ENCODE measurements at places on chromosomes 6 and 20.
A peak's percentile ranks its signal among the peaks of the same experiment; 100 is the strongest.

DNA sequence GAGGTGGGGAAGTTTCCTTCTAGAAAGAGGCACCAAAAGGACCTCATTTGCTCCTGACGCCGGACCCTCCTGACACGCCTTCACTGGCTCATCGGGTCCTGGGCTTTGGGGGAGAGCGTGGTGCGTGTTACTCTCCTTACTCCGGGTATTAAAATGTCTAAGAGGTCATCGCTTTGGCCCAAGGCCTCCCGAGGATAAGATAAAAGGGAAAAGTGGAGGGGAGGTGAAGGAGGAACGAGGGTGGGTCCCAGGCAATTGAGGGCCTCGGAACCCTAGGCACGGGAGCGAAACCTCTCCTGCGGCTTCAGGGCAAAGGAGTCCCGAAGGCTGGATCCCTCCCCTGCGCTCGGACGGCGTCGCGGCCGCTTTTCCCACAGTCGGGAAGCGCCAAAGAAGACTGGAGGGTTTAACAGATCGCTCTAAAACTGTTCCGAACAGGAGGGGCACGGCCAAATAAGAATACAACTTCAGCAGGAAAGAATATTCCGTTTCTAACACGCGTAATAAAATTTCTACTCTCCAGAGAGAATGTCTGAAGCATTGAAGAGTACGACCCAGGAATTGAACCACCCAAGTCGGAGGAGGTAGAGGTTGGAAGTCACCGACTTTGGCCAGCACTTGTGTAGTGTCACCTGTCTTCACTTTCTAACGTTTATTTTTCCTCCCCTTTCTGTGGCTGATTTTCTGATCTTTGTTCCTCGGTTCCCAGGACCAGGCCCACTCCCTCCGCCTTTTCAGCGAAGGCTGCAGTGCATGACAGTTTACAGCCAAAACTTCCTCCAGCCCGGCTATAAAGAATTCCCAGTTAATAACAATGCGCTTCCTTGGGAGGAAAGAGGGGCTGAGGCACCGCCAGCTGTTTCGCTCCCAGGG lies 2.1 kb upstream of the TBXT start:
- no peak for DNase-seq

DNA sequence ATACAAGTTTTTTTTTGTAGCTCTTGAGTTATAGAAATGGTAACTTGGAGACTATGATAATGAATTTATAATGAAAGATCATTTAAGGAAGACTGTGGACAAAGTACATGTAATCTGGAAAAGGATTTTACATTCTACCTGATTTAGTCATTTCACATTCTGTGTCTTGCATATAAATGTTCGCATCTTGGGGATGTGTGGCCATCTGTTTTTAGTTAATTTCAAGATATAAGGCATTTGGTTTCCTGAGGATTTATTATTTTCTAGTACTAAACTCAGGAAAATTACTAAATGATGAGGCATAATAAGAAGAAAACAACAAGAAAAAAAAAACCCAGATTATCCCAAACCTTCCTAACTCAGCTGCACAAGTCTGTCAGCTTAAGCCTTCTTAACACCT lies 112.7 kb upstream of the PRL start:
- DNase-seq, result no peak

- no peak for DNase-seq
These were observed 19.9 kb downstream of the JARID2 start for GRCh38 chr6:15265787-15266186.

DNA sequence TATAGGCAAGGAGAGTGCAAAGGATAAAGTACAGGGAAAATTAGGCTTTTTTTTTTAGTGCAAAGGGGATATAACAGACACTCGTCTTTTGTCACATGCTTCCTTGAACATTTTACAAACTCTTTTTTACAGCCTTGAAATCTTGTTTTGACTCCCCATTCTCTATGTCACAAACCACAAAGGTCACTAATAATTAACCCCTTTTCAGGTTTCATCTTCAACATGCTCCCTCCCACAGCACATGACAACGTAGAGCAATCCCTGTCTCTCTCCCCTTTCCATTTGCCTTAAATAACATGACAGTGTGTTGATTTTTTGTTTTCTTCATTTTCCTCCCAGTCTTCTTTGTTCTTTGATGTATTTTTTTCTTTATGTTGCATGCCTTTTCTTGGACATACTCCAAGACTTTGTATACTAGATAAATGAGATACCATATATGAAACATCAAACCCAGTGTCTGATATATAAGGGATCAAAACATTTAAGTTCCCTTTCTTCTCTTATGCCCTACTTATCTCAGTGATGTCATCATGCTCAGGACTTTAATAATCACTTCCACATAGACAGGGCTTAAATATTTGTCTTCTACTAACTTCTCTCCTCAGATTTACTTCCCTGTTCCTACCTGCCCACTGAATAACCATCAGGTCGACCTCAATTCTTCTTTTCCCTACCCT lies 378.7 kb upstream of the HSF2 start:
- DNase-seq, result no peak

- no peak for DNase-seq
These were observed 117.5 kb upstream of the BEND6 start for GRCh38 chr6:56837322-56837894.

GRCh38 chr6:111985202-111985731 lies 68.6 kb upstream of the CCN6 start:
- peak; percentile 91 for DNase-seq

DNA sequence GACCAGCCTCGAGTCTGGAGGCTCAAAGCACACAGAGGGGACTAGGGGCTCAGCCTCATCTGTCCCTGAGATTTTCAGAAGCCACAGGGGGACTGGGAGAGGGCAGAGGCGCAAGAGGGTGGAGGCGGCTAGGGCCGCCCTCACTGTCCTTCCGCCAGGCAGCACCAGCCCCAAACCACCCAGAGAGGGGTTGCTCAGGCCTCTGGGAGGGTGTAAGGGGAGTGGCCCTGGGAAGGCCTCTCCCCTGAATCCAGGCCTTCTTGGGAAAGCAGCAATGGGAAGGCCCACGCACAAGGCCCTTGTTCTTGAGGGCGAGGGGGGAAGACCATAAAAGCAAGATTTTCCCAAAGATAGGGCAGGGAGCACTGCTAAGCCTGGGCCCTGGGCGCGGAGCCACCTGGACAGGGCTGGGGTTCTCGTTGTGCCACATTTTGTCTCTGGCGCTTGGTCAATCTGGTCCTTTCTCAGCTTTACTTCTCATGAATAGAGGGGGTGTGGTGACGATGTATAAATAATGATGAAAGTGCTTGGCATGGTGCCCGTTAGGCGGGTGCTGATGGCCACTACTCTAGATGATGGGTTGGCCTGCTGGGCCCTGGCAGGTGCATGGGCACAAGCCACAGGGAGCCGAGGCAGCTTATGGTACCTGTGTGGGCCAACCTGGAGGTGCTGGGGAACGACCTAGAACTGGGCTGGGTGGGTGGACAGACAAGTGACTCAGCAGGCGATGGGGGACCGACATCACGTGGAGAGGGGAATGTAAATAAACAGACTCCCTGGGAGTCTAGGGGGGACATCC lies 4.8 kb downstream of the SAMD10 start:
- no peak for DNase-seq

DNA sequence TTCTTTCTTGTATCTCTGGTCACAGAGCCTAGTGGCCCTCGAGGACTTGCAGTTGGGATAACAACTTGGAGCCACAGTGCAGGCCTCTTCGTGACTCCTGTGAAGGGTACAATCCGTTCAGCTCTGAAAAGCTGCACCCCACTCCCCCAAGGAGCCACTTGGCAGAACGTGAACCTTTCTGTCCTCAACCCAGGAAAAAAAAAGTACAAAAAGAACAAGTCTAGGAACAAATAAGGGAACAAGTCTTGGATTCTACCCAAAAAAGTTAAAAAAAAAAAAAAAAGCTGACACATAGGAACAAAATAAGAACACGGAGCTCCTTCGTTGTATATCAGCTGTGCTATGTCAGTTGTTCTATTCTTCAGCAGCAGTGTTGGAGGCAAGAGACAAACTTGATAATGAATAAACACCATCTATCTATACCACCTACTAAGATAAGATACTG lies 77.9 kb upstream of the TULP1 start:
- no peak for DNase-seq

- no peak for DNase-seq
These were observed 26.5 kb downstream of the GTF2H5 start for GRCh38 chr6:158194487-158195280.

- no peak for DNase-seq
These were observed 9.4 kb upstream of the STX11 start for GRCh38 chr6:144140867-144141266.

DNA sequence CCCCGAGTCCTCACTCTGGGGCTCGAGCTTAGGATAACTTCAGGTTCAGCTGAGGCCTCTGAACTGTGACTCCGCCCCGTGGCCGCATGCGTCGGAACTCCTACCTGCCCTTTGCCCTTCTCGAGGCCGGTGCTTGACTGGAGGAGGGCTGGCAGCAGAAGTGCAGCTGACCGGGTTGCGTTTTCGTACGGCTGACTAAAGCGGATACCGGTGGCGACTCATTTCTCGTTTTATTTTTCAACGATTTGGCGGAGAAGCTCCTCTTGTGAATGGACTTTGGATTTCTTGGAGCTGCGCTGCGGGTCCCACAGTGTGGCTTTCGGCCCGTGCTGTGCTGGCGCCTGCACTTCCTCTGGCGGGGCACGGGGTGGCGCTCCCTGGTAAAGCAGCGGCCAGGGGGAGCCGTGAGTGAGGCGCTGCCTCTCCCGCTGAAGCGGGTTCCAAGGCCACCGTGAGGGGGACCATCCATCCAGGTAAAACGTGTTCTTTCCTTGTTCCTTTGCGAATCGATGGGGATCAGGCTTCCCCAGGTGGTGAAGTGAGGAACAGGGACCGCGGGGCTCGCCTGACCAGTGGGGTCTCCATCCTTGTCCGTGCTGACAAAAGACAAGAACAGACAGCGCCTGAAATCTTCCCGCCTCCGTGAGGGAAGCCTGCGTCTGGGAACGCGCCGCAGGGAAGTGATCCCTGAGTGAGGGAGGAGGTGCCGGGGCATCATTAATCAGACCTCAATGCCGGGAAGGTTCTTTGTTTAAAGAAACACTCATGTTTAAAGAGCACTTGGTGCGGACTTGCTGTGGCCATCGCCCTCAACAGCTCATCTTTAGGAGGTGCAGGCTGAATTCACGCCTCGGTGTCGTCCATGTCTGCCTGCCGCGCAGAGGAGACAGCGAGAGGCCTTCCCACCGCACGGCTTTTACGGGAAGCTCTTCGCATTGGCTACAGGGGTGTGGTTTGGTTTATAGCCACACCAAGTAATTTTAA lies 38.8 kb downstream of the ERMARD start:
- DNase-seq, result peak; percentile 83

DNA sequence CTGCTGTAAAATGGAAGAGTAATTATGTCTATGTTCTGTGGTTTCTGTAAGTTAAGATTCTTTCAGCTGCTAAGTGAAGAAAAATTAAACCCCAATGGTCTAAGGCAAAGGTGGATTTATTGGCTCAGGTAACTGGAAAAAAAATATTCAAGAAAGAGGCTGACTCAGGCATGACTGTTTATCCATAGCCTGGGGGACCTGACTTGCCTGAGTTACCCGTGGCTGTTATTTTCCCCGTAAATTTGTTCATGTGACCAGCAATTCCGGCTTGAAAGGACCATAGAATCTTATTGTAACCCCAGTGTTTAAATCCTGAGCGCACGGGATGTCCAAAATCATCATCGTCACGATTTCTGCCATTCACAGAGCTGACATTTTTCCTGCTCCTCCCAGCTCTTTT lies 32.3 kb upstream of the SULF2 start:
- DNase-seq, result no peak

DNA sequence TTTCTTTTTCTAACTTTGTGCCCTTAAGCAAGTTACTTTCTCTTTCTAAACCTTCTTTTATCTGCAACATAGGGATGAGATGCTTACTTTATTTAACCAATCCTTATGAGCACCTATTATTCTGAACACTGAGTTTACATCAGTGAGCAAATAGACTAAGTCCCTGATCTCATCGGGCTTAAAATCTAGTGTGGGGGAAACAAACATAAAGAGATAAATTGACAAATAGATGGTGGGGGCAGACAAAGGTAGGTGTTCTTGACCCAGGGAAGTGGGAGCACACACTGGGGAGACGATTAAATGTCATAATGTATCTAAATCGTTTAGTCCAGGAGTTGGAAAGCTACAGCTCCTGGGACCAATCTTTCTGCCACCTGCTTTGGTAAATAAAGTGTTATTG lies 129.6 kb downstream of the TFAP2C start:
- no peak for DNase-seq

GRCh38 chr6:52964318-52964717 lies 30.8 kb downstream of the GSTA4 start:
- DNase-seq, result no peak

GRCh38 chr20:20694591-20694990 lies 17.9 kb downstream of the RALGAPA2 start:
- DNase-seq, result no peak

- no peak for DNase-seq
These were observed 50.8 kb upstream of the SPTLC3 start for GRCh38 chr20:12957968-12958367.

GRCh38 chr6:146679386-146679785 lies 80.6 kb downstream of the ADGB start:
- DNase-seq, result no peak

DNA sequence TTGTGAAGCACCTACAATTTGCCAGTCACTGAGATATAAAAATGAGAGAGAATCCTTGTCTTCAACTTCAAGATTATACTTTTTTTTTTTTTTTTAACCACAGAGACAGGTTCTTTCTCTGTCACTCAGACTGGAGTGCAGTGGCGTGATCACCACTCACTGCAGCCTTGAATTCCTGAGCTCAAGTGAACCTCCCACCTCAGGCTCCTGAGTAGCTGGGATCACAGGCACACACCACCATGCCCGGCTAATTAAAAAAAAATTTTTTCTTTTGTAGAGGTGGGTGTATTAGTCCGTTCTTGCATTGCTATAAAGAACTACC lies 51.6 kb upstream of the PMEPA1 start:
- DNase-seq, result no peak

DNA sequence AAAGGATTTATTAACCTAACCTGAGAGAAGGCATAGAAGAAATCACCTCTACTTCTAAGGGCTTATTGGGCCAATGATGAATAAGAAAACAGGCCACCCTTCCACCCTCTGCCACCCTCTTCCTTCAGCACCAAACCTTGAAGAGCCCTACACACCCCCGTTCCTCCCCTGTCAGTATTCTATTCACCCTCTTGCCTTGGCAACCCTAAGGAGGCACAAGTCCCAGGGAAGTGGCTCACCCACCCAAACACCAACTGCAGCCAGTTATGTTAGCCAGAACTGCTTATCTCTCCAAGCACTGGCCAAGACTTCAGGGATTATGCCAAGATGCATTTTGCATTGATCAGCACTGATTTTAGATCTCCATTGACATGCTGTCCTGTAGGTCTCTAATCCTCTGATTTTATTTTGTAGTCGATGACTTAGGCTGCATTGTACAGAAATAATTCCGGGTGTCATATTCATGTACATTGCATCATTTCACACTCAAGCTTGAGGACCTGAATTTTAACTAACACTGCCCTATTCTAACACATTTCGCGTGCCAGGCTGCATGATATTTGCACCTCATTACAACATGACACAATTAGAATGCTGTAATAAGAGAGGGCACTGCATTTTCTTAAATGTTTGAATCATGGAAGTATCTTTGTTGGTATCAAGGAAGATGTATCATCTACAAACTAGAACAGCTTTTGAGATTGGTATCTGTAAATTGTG lies 15.7 kb downstream of the CNKSR3 start:
- no peak for DNase-seq
